ENCODE measurements at places on chromosomes 7 and 10.
A peak's percentile ranks its signal among the peaks of the same experiment; 100 is the strongest.

GRCh38 chr7:20594023-20594422 lies 21.4 kb upstream of the ABCB5 start:
- no peak for DNase-seq

DNA sequence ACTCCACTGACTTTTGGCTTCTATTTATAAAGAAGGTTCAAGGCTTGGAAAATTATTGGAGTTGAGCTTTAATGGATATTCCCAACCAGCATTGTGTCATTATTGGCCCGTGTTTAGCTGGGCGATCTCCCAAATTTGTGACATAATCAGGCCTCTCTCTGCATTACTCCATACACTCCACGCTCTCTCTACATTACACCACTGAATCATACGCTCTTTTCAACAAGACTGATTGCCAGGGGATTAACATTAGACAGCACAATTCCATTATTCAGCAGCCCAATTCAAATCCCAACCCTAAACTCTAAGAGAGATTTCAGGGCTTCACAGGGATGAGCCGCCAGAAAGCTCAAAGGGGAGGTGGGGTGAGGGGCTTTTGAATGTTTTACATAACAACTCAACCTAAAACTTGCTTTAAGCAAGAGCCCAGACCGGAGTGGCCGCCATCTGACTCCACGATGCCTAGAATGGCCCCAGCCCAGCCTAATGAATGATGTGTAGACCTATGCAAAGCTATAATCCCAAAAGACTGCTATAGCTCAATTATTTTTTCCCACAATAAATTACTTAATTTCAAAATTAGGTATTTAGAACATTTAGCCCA lies 61.8 kb downstream of the FGFR2 start:
- DNase-seq = no peak

GRCh38 chr7:30838008-30838407 lies 66.8 kb downstream of the MINDY4 start:
- DNase-seq = no peak

- no peak for DNase-seq
Observed at GRCh38 chr7:55375237-55375636, 10.1 kb downstream of the LANCL2 start.

GRCh38 chr7:54813398-54813797 lies 54.4 kb upstream of the SEC61G start:
- DNase-seq = no peak

GRCh38 chr10:14554091-14554490 lies 220.6 kb downstream of the FAM107B start:
- DNase-seq = no peak

DNA sequence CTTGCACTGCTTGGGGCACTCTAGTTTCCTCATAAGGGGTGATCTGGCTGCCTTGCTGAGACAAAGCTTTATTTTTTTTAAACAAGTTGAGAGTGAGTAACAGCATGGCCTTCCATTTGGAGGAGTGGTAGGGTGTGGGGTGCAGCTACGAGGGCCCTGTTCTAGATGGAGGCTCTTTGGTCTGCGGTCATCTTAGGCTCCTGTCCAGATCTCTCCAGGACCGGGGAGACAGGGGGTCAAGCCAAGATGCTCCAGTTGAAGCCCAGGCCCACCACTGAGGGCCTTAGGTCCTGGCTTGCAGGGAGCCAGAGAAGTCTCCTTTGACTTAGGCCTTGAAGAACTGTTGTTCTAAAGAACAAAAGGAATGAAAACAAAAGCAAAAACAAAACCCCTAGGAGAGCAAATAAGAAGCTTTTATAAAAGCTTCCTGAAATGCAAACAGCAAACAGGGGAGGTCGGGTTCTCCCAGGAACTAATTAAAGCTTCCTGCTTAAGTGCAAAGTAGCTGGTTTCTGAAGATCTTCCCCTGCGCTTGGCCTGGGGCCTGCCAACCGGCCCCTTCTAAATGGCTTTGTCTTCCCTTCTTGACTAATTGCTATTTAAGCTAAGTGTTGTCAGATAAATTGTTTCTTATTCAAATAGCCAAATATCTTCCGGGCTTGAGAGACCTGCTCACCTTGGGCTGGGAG lies 259.2 kb downstream of the GLRX3 start:
- no peak for DNase-seq

- DNase-seq = peak; percentile 24
Observed at GRCh38 chr10:105797234-105797890, 1156.3 kb downstream of the SORCS3 start.

- DNase-seq = no peak
Observed at GRCh38 chr10:58438340-58438871, 53.2 kb downstream of the TFAM start.

- DNase-seq = no peak
Observed at GRCh38 chr10:117133273-117134055, 4.6 kb downstream of the VAX1 start.

DNA sequence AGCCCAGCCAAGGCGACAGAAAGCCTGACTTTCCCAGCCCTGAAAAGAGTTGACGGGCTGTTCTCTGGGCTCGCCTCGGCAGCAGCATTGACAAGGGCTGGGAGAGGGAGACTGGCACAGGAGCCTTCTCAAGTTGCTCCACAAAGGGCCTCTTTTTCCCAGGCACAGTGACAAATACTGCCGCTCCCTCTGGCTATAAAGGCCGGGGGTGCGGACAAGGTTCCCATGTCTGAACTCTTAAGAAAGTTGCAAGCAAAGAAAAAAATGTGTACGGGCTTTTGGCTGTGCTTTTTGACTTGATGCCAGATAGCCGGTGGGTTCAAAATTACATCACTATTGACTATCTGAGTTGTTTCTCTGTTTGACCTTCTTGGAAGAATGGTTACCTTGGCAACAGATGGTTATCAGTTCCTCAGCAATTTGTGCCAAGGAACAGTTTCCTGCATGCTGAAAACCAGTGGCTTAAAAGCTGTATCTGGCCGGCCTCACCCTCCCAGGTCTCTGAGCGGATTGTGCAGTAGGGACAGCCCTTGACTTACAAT lies 115.9 kb upstream of the EEPD1 start:
- peak; percentile 66 for DNase-seq

DNA sequence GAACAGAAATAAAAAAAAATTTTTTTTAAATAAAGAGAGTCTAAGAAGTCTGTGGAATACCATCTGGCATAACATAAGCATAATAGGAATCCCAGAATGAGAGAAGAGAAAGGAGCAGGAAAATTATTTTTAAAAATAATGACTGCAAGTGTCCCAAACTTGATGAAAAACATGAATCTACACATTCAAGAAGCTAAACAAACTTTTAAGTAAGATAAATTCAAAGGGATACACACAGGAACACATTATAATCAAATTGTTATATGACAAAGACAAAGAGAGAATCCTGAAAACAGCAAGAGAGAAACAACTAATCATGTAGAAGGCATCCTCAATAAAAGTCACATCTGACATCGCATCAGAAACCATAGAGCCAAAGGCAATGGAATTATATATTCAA lies 30.9 kb downstream of the SMURF1 start:
- no peak for DNase-seq

DNA sequence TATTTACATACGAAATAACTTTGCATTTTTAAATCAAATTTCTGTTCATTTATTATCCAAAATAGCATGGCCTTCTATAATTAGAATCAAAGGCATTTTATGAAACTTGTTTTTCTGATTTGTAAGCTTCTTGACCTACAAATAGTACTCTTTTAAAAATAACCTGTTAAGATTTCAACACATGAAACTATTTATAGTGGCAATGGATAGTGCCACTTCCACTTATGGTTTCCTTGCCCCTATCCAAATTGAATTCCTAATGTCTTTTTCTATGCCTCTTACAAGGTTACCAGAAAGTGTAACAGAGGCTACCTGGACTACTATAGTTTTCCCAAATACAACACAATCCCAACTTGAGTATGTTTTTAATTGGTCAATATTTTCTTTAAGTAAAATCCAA lies 263.5 kb downstream of the SEMA3D start:
- no peak for DNase-seq

- DNase-seq = peak; percentile 80
Observed at GRCh38 chr10:117541405-117541908, 1.1 kb upstream of the EMX2 start.

GRCh38 chr10:77383861-77384553 lies 253.6 kb downstream of the KCNMA1 start:
- DNase-seq = no peak

DNA sequence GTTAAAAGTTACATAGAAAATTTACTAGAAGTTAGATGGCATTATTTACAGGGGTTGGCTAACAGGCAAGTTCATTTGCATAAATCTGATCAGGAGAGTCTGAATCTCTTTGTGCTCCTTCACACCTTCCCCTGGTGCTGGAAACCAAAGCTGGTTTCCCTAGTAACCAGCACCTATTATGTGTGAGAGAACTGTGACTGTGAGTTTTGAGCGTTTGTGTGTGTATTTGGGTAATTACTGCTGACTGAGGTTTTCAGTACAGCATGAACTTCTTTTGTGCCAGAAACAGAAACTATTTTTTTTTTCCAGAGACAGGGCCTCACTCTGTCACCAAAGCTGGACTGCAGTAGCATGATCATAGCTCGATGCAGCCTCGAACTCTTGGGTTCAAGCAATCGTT lies 10.3 kb upstream of the IFIT1B start:
- DNase-seq = no peak

- no peak for DNase-seq
Observed at GRCh38 chr7:44583146-44583865, 1.3 kb upstream of the TMED4 start.

- no peak for DNase-seq
Observed at GRCh38 chr7:4201566-4201965, 480.5 kb upstream of the FOXK1 start.

- no peak for DNase-seq
Observed at GRCh38 chr7:28071570-28071969, 109.0 kb downstream of the JAZF1 start.

DNA sequence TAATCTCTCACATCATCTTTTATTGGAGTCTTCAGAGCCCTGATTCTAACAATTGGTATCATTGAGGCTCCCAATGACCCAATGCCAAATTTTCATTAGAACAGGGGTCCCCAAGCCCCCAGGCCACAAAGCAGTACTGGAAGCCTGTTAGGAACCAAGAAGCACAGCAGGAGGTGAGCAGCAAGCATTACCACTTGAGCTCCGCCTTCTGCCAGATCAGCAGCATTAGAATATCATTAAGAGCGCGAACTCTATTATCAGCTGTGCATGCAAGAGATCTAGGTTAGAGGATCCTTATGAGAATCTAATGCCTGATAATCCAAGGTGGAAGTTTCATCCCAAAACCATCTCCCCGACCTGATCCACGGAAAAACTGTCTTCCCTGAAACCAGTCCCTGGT lies 23.1 kb downstream of the KIF5B start:
- DNase-seq = no peak

GRCh38 chr10:98745645-98746044 lies 298.9 kb upstream of the HPS1 start:
- no peak for DNase-seq

GRCh38 chr7:98186452-98187137 lies 24.6 kb upstream of the BHLHA15 start:
- DNase-seq = no peak

GRCh38 chr7:79285756-79286155 lies 167.7 kb downstream of the MAGI2 start:
- no peak for DNase-seq

GRCh38 chr7:68321076-68321639 lies 1277.1 kb upstream of the AUTS2 start:
- peak; percentile 25 for DNase-seq

DNA sequence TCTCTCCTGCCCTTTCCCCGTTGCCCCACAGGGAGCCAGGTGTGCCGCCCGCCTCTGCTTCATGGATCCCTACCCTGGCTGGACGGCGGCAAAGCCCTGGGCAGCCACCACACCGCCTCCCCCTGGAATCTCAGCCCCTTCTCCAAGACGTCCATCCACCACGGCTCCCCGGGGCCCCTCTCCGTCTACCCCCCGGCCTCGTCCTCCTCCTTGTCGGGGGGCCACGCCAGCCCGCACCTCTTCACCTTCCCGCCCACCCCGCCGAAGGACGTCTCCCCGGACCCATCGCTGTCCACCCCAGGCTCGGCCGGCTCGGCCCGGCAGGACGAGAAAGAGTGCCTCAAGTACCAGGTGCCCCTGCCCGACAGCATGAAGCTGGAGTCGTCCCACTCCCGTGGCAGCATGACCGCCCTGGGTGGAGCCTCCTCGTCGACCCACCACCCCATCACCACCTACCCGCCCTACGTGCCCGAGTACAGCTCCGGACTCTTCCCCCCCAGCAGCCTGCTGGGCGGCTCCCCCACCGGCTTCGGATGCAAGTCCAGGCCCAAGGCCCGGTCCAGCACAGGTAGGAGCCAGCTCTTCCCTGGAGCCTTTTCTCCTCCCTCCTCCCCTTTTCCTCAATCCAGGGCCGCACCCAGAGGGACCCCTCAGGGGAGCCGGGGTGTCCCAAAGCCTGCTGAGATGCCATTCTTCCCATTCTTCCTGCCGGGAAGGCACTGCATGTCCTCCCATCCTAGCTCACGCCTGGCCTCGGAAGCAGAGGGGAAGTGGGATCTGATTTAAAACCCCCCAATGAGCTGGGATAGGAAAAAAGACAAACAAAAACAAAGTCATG lies 4.0 kb downstream of the GATA3 start:
- no peak for DNase-seq

DNA sequence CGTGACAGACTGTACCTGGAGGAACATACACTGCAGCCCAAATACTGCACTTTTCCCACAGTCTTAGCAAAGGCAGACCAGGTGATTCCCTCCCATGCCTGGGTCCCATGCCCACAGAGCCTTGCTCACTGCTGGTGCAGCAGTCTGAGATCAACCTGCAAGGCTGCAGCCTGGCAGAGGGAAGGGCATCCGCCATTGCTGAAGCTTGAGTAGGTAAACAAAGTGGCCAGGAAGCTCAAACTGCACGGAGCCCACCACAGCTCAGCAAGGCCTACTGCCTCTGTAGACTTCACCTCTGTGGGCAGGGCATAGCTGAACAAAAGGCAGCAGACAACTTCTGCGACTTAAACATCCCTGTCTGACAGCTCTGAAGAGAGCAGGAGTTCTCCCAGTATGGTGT lies 597.8 kb upstream of the MBL2 start:
- no peak for DNase-seq

DNA sequence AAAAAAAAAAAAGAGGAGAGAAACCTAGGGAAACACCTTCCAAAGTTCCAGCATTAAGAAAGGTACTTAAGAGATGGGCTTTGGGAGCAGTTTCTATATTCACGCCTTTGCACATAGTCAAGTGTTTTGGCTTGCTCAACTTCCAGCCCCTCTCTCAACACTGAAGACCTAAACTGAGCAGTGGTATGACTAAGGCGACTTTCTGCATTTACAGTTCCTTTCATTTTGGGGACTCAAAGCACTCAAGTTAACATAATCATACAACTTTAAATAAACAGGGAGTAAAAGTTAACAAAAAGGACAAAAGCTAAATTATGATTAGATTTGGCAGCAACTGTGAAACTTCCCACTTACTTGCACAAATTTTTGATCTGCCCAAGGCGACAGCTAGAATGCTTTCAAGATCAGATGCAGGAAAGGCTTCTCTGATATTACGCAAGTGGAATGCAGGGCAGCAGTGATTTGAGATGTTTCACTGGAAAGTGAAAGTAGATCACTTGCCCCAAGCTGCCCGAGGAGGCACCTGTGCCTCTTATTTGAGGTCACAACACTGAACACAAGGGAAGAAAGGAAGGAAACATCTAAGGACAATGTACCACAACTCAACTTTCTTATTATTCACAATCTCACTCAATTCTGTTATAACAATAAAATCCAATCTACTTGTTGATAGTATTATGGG lies 199.5 kb downstream of the SKAP2 start:
- no peak for DNase-seq
